ENCODE measurements at places on chromosomes 13 and 19. TPM values are rescaled to one million over a fixed set of nuclear protein-coding genes. Genes with fewer than 3 reads are reported as not detected.

DNA sequence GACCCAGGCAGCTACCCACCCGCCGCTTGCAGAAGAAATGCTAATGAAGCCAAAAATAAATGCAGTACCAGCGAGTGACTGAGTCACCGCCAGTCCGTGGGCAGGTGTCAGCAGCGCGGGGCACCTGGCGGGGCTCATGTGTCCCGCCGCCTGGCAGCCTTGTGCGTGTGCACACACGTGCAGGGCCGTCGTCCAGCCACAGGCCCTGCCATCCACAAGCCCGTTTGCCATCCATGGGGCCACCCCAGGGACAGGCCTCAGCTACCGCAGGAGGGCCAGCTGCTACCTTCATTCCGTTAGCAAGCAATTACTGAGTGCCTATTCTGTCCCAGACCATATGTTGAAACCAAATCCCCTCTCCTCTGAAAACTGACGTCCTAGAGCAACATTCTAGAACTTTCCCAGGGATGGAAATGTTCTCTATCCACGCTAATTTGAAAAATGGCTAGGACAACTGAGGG is 20.5 kb downstream of the NCAN start:
- DNase-seq: no peak

DNA sequence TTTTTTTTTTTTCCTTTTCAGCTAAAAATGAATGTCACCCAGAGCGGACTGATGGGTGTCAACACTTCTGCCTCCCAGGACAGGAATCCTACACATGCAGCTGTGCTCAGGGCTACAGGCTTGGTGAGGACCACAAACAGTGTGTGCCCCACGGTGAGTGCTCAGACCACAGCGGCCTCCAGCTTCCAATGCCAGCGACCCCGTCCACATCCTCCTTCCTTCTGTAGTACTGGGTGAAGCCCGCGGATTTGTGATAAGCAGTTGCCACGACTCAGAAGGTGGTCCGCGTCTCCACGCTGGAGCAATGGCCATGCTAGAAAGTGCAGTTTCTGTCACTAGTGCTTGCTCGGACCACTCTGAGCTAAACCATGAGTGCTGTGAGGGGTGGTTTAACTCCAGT is 6.0 kb downstream of the PROZ start:
- no peak for DNase-seq

DNA sequence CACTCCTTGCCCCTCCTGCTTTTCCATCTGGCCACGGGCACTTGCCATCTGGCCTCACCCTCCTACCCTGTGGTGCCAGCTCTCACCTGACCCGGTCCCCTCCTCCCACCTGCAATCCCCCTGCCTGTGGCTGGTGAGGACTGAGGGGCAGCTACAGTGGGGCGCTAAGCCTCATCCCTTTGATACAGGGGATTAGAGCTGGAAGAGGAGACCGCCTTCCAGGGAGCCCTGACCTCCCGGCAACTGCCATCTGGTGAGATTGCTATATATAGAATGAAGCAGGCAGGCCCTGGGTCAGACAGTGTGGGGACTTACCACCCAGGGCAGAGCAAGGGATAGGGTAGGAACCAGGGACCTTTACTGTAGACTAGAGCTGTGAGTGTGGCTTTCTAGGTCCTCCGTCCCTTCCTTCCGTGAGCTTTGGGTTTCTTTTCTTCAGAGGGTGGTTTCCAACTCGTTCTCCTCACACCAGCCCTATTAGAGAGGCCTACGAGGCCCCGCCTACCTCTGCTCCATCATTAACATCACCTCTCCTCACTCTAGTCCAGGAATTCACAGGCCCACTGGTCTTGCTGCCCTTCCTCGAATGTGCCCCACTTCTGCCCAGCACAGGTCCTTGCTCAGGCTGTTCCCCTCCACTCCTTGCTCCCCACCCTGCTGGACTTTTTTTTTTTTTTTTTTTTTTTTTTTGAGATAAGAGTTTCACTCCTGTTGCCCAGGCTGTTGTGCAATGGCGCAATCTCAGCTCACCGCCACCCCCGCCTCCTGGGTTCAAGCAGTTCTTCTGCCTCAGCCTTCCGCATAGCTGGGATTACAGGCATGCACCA is 7.7 kb downstream of the KASH5 start:
- no peak for DNase-seq

DNA sequence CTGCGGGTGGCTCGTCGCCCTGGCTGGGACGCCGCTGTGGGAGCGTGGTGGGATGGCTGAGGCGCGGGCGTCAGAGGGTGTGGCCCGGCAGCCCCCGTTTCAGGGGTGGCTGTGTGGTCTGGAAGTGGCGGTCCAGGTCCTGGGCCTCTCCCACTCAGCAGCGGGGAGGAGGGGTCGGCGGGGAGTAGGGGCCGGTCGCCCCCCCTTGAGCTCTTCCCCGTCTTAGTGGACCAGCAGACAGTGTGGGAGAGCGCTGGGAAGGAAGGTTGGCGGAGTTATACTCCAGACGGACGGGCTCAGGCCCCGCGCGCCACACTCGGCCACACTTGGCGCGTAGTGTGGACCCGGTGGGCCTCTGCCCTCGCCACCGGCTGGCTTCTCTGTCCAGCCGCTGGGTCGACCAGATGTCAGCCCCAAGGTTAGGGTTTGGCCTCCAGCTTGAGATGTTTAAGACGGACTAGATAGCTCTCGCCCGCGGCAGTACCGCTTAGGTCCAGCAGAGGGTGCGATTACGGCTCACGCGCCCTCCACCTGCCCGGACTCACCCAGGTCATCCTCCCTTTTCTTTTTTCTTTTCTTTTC is 21.7 kb upstream of the ZNF429 start:
- DNase-seq: no peak

DNA sequence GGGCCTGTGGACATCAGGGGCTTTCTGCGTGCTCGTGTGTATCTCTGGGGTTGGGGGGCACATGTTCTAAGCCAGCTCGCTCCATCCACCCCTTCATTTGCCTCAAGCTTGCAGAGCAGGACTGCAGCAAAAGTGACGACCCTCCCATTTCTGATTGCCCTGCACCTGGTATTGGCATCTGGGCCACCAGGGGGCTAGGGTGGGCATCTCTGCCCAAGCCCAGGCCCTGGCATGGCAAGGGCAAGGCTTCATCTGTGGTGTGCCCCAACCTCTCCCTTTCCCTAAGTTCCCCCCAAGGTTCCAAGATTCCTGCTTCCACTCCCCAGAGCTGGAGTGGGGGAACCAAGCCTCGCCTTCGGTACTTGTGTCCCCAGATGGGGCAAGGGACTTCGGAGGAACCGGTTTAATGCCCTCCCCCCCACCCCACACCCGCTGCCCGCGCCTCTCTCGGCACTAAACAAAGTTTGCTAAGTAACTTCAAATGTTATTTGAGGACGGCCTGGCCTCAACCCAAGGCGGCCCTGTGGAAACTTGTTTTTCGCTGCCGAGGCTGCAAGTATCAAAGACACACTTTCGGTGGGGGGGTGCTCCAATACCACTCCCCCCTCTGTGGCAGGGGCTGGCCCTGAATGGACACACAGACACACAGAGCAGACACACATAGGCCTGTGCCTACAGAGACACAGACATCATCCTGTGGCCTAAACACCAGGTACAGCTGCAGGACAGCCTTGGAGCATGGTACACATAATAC is 12.2 kb downstream of the NFIX start:
- DNase-seq: no peak

DNA sequence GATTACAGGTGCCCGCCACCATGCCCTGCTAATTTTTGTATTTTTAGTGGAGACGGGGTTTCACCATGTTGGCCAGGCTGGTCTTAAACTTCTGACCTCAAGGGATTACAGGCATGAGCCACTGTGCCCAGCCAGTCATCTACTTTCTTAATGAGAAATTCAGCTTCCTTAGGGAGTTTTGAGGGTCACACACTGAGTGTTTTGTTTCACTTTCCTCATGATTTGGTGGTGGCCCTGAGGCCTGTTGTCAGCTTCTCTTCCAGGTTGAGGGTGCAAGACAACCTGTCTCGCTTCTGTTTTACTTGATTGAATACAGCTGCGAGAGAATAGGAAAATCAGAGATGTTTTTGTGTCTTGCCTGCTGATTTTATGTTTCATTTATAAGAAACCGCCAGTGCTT is 9.9 kb downstream of the FRY start:
- DNase-seq: no peak

- DNase-seq: no peak
These were observed 5.6 kb downstream of the SIGLEC7 start for GRCh38 chr19:51147663-51148062.

GRCh38 chr13:41613984-41614661 is 156.8 kb downstream of the RGCC start:
- DNase-seq: no peak

- no peak for DNase-seq
These were observed 4.7 kb upstream of the SIGLECL1 start for GRCh38 chr19:51246164-51246552.

DNA sequence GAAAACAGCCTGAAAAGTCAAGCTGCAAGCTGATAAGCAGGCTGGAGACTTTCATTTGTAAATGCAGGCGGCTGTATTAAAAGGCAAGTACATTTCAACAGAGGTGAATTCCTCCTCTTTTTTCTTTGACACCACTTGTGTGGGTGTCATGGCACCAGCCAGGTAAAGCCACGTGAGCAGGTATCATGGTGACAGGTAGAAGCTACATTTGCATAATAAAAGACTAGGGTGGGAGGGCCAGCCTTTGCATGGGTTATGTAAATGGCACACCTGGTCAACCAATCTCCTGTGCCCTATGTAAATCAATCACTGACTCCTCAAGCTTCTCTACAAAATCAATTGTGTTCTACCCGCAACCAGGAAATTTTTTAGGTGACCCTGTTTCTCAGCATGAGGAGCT is 68.2 kb downstream of the ZNF100 start:
- DNase-seq: no peak

GRCh38 chr19:36821758-36822157 is 16.4 kb downstream of the ZNF790 start:
- DNase-seq: no peak

DNA sequence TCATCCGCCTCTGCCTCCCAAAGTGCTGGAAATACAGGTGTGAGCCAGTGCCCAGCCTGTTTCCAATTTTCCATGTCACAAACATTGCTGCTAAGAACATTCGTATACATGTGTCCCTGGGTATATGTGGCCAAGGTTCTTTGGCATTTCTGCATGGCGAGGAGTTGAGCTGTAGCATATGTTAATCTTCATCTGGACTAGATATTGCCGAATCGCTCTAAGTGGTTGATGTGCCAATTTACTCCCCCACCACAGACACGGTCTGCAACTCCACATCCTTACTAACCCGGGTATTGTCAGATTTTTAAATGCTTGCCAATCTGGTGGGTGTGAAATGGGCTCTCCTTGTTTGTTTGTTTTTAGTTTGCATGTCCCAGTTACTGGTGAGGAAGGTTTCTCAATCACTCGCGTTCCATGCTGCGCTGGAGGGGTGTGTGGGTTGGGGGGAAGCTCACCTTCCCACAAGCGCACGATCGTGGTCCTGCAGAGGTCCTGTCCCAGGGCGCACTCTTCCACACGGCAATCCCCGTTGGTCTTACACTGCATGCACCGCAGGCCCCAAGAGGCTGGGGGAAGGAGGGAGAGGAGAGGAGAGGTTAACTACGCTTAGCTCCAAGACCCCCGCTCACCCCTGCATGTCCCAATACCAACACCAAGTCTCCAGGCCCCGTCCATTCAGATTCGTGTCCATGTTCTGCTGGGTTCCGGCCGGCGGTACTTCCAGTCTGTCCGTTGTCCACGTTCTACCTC is 2.7 kb downstream of the PLAUR start:
- DNase-seq: no peak

GRCh38 chr13:22080832-22081231 is 410.0 kb downstream of the FGF9 start:
- no peak for DNase-seq

DNA sequence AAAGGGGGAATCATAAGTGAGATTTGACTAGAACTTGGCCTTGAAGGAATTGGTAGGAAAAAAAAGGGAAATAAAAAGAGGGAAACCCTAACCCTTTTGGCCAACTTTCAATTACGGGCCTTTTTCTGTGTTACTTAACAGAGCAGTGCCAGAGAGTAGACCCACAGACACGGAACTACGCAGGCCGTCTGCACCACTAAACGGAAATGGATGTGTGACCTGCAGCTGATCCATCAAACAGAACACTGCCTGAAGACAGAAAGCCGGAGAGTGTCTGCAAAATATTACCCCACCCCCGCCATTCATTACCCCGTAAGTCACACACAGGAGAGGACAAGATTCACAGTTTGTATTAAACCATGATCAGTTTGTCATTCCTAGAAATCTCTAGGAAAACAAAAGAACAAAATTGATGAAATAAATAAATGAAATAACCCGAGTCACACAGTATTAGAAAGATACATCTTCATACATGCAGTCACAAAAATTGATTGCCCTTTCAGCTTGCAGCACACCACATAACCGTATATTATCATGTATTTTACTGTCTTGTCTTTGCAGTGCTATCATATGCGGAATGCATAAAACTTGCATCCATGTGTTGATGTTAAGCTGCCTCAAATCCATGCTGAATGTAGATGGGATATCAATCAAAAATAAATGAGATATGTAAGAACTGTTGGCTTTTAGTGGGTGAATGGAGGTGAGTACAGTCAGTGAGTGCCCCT is 424.7 kb downstream of the IRS2 start:
- no peak for DNase-seq

- no peak for DNase-seq
These were observed 16.2 kb downstream of the PPP1R12C start for GRCh38 chr19:55101261-55101660.

DNA sequence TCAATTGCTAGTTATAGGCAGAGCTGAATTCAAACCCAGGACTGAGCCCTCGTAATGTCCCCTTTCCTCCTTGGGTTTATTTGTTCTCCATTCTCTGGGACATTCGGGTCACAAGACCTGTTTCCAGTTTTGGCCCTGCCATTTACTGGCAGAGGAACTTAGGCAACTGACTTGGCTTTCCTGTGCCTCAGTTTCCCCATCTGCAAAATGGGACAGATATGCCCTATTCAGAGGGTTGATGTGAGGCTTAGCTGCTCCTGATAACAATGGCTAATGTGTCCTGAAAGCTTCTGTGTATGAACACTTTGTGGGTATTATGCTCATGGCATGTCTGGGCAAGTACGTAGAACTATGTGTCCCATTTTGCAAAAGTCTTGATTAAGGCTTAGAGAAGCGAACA is 996 bp downstream of the ZNF524 start:
- DNase-seq: no peak

DNA sequence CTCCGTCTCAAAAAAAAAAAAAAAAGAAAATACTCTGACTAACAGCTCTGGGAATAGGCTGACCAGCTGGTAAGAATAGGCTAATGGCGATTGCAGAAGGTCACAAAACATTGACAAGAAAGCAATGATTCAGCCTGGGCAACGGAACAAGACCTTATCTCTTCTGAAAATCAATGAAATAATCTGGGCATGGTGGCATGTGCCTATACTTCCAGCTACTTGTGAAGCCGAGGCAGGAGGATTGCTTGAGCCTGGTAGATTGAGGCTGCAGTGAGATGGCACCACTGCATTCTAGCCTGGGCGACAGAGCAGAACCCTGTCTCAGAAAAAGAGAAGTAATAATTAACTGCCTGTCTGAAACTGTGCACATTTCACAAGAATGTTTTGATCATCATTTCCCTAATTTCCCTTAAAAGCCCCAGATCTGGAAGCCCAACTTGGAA is 18.8 kb upstream of the MTRF1 start:
- DNase-seq: no peak

GRCh38 chr13:107379407-107380155 is 811.6 kb upstream of the ARGLU1 start:
- DNase-seq: no peak

Gene CNFN
- polyA plus RNA-seq: 0.59 TPM

Gene RFX2
- polyA plus RNA-seq: 7.2 TPM

Gene ALKBH6
- 18.8 TPM for polyA plus RNA-seq

Gene EDNRB
- polyA plus RNA-seq: 69.9 TPM

Gene DZIP1
- polyA plus RNA-seq: 65.4 TPM

Gene FAM216B
- 0.03 TPM for polyA plus RNA-seq

Gene LIM2
- polyA plus RNA-seq: 0.35 TPM

Gene ADAMTS10
- polyA plus RNA-seq: 53.8 TPM

Gene SHC2
- 30.2 TPM for polyA plus RNA-seq

Gene ZNF792
- polyA plus RNA-seq: 5.4 TPM
